ENCODE measurements at places on chromosomes 4 and X.

- peak; percentile 0 for DNase-seq
These were observed 27.5 kb downstream of the POU3F4 start for GRCh38 chrX:83535417-83536196.

- DNase-seq: no peak
These were observed 184.1 kb upstream of the HHIP start for GRCh38 chr4:144461906-144462305.

- DNase-seq: peak; percentile 69
These were observed 31.5 kb upstream of the HTRA3 start for GRCh38 chr4:8238036-8238511.

- DNase-seq: no peak
These were observed 40.7 kb upstream of the ASMTL start for GRCh38 chrX:1493412-1493811.

Measured in epithelial cell of esophagus (primary cell).